ENCODE measurements at places on chromosomes 1 and 21.

- no peak for DNase-seq
These were observed 87.2 kb downstream of the VAV3 start for GRCh38 chr1:107877745-107878144.

DNA sequence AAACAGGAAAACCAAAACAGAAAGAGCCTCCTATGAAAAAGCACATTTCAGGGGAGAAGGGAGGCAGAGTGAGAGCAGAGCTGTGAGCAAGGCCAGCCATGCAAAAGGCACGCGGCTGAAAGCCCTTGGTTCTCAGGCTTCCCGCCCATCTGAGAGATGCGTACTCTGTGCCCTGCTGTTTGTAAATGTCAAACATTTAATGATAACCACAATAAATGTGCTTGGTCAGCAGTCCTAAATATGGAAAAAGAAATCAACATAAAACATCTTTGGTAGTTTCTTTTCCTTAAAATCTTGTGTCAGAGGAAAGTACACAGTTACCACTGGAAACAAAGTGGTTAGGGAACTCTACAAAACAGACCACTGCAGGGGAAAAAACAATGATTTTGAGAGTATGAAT, 283.1 kb downstream of the DSCAM start:
- no peak for DNase-seq

GRCh38 chr21:43331962-43332828, 94.7 kb downstream of the SIK1 start:
- no peak for DNase-seq

GRCh38 chr1:166156674-166157073, 10.1 kb downstream of the FAM78B start:
- DNase-seq, result no peak

- no peak for DNase-seq
These were observed 2.5 kb downstream of the SDC3 start for GRCh38 chr1:30905916-30906620.

- no peak for DNase-seq
These were observed 370.4 kb upstream of the ST6GALNAC5 start for GRCh38 chr1:76496871-76497270.

All from mesendoderm (in vitro differentiated cells).